Aortic smooth muscle cell (primary cell): ENCODE measurements at places on chromosomes 3 and 15. TPM values are rescaled to one million over a fixed set of nuclear protein-coding genes. Genes with fewer than 3 reads are reported as not detected.

Gene SLC28A1
- not detected in 2 replicates for total RNA-seq

Gene GUCA1C
- total RNA-seq, result not detected in 2 replicates

Gene GP5
- total RNA-seq, result 0.26 and 0.44 TPM in 2 replicates

Gene SLC12A8
- 1.3 and 2.6 TPM in 2 replicates for total RNA-seq

Gene ATP13A5
- not detected in 2 replicates for total RNA-seq

Gene FSTL1
- total RNA-seq, result 849 and 1,254 TPM in 2 replicates

Gene LEKR1
- total RNA-seq, result 0.19 and 0.26 TPM in 2 replicates

Gene MCCC1
- total RNA-seq, result 31.0 and 33.0 TPM in 2 replicates

Gene DAZL
- total RNA-seq, result not detected in 2 replicates

Gene CHST13
- not detected in 2 replicates for total RNA-seq

Gene SPATA12
- total RNA-seq, result under 0.01 and 0.06 TPM in 2 replicates

Gene FBXL22
- total RNA-seq, result 0.50 and 0.66 TPM in 2 replicates

Gene CAMK2N2
- 0.50 and 0.66 TPM in 2 replicates for total RNA-seq

Gene ZNF80
- total RNA-seq, result 0.06 TPM in 1 of 2 replicates, not detected in the other

Gene C3orf85
- not detected in 2 replicates for total RNA-seq

Gene PRRT3
- 2.5 and 2.6 TPM in 2 replicates for total RNA-seq

Gene GABRR3
- total RNA-seq, result not detected in 2 replicates

Gene FBXW12
- not detected in 2 replicates for total RNA-seq

Gene PKM
- total RNA-seq, result 2,246 and 2,475 TPM in 2 replicates

Gene CCR8
- total RNA-seq, result not detected in 2 replicates

Gene OR5K2
- total RNA-seq, result not detected in 2 replicates

Gene TMEM40
- total RNA-seq, result not detected in 2 replicates

Gene CPNE4
- total RNA-seq, result not detected in 2 replicates

Gene TRIM71
- total RNA-seq, result not detected in 2 replicates

Gene TRPM1
- total RNA-seq, result not detected in 2 replicates

Gene SHF
- 1.2 and 1.4 TPM in 2 replicates for total RNA-seq
